PC-9 (cell line): ENCODE measurements at places on chromosomes 5 and 9. TPM values are rescaled to one million over a fixed set of nuclear protein-coding genes. Genes with fewer than 3 reads are reported as not detected.

- DNase-seq, result no peak
Measured at GRCh38 chr5:14440582-14441431, 140.8 kb upstream of the OTULINL start.

Gene SOX30
- 0.11 TPM in 1 of 2 replicates, not detected in the other for total RNA-seq

Gene NDUFS4
- total RNA-seq, result 84.1 and 94.3 TPM in 2 replicates

DNA sequence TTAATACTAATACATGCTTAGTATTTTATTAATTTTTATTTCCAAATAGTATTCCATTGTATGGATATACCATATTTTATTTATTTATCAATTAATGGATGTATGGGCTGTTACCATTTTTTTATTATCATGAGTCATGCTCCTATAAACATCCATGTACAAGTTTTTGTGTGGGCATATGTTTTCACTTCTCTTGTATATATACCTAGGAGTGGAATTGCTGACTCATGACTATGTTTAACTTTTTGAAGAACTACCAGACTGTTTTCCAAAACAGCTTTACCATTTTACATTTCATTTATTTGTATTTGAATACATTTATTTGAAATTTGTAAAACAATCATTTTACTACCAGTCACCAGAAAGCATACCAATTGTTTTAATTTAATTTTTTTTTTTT, 14.1 kb upstream of the LRRC19 start:
- no peak for DNase-seq

DNA sequence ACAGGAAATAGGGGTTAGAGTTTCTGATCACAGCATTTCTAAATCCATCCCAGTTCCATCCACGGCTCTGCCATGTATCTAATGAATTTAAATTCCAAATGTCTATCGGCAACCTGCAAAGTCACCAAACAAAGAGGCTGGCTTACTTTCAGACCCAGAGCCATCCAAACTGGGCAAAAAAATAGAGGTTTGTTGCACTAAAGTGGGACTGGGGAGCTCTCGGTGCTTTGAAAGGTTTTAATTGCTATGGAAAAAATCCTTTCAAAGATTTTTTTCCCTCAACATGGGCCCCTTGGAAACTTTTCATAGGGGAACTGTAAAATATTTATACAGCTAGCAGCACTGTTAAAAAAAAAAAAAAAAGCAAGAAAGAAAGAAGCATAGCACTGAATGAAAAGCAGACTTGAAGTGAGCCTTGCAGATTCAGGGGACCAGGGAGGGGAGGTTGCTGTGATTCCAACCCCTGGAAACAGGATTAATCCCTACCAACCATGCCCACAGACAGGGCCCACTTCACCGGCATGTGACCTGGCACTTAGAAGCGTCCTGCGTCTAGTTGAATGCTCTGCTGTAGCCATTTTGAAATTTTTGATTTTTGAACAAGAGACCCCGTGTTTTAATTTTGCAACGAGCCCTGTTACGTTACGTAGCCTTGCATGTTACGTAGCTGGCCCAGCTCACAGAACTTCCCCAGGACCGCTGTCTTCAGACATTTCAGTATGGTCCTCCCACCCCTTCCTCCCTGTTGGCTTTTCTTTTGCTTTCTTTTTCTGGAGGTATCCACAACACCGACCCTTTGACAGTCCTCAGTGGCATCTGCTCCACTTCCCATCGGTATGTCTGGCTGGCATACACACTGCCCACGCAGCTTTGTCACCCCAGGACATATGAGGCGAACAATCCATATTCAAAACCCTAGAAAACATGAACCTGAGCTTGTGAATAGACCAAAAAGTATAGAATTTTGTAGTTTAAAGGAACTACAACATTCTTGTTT, 105.3 kb upstream of the NFIB start:
- no peak for DNase-seq

Gene GDA
- total RNA-seq, result 98.1 and 142 TPM in 2 replicates

Gene PROB1
- 2.6 and 2.9 TPM in 2 replicates for total RNA-seq

Gene ANKDD1B
- total RNA-seq, result 0.20 and 0.31 TPM in 2 replicates

GRCh38 chr9:72454871-72455491, 66.4 kb upstream of the TMC1 start:
- no peak for DNase-seq
